ENCODE measurements at places on chromosomes 12 and 14.

DNA sequence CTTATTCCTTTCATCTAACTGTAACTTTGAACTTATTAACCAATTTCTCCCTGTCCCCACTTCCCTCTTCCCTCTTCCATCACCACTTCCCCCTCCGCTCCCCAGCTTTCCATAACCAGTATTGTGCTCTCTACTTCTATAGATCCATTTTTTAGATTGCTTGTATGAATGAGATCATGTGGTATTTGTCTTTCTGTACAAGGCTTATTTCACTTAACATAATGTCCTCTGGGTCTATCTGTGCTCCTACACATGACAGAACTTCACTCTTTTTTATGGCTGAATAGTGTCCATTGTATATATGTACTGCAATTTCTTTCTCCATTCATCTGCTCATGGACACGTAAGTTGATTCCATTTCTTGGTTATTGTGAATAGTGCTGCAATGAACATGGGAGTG lies 14.4 kb downstream of the ERP27 start:
- no peak for DNase-seq

GRCh38 chr14:67151082-67151666 lies 38.1 kb upstream of the GARIN2 start:
- no peak for DNase-seq

DNA sequence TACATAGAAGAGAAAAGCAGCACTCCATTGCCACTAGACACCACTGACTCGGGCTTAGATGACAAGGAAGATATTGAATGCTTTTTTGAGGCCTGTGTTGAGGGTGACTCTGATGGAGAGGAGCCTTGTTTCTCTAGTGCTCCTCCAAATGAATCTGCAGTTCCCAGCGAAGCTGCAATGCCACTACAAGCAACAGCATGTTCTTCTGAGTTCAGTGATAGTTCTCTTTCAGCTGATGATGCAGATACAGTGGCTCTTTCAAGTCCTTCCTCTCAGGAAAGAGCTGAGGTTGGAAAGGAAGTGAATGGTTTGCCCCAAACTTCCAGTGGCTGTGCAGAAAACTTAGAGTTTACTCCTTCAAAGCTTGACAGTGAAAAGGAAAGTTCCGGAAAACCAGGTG lies 114.5 kb upstream of the NPAS3 start:
- DNase-seq = no peak

GRCh38 chr12:109291521-109292341 lies 17.4 kb downstream of the FOXN4 start:
- no peak for DNase-seq

- DNase-seq = no peak
These were observed 28.3 kb downstream of the C12orf75 start for GRCh38 chr12:105358789-105359188.
